ENCODE measurements at places on chromosomes 5 and 9. TPM values are rescaled to one million over a fixed set of nuclear protein-coding genes. Genes with fewer than 3 reads are reported as not detected.

MELK gene
- total RNA-seq = 23.3 TPM

ZCCHC9 gene
- total RNA-seq = 20.2 TPM

DNA sequence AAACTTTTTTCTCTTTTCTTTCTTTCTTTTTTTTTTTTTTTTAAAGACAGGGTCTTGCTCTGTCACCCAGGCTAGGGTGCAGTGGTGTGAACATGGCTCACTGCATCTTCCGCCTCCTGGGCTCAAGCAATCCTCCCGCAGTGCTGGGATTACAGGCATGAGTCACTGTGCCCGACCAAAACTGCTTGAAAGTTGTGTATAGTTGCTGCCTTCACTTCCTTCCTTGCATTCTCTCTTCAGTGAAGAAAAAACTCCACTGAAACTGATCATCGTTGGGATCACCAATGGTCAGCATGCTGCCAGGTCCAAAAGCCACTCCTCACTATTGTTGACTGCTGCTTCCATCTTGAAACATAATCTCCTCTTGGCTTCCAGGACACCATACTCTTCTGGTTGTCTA, 66.6 kb upstream of the CTNNA1 start:
- H3K27ac ChIP-seq = no peak overlapping the region
- DNase-seq = no peak
- H3K27me3 ChIP-seq = no peaks in the 10 kb centered on the region
- H3K4me3 ChIP-seq = no peak overlapping the region

GFRA3 gene
- not detected for total RNA-seq

DNA sequence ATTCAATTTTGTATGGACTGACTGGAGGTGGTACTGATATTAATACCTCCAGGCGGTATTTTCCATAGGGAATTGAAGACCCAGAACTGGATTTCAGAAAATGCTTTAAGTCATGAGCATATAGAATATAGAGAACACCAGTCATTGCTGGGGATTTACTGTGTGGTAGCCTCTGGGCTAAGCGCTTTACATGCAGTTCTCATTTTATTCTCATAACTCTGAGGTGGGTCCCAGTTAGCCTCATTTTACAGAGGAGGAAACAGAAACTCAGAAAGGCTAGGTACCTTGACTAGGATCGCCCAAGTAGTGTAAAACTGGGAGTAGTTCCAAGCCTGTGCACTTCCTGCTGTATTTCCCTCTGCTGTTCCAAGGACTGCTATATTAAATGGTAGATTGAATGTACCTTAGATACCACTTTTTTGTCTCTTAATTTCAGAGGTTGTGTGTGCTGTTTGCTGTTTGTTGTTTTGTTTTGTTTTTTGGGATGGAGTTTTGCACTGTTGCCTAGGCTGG, 13.8 kb downstream of the SLC44A1 start:
- H3K27ac ChIP-seq = no peak overlapping the region
- peaks cover 15% of the 10 kb centered on the region for H3K4me1 ChIP-seq
- no peaks in the 10 kb centered on the region for H3K27me3 ChIP-seq
- no peaks in the 10 kb centered on the region for H3K36me3 ChIP-seq

OLFM1 gene
- 18.6 TPM for total RNA-seq

DNA sequence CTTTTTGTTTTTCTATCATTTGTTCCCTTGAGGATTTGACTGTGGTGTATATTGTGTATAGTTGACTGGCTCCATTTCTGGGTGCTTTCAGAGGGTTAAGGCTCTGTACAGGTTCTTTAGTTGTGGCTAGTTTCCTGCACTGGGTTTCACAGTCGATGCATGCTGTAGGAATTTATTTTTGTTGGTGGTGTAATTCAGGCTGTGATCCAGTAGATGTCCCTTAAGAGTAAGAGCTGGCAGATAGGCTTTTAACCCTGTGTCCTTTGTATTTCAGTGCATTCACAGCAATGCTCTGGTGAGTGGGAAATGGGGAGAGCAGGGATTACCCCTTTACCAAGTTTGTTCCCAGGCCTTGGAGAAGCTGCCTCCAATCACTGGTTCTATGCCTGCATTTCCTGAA, 112.9 kb downstream of the SPATA31D1 start:
- no peaks in the 10 kb centered on the region for H3K27me3 ChIP-seq
- no peaks in the 10 kb centered on the region for H3K36me3 ChIP-seq
- H3K4me3 ChIP-seq = no peak overlapping the region
- no peaks in the 10 kb centered on the region for H3K4me1 ChIP-seq

RANBP3L gene
- total RNA-seq = not detected

DNA sequence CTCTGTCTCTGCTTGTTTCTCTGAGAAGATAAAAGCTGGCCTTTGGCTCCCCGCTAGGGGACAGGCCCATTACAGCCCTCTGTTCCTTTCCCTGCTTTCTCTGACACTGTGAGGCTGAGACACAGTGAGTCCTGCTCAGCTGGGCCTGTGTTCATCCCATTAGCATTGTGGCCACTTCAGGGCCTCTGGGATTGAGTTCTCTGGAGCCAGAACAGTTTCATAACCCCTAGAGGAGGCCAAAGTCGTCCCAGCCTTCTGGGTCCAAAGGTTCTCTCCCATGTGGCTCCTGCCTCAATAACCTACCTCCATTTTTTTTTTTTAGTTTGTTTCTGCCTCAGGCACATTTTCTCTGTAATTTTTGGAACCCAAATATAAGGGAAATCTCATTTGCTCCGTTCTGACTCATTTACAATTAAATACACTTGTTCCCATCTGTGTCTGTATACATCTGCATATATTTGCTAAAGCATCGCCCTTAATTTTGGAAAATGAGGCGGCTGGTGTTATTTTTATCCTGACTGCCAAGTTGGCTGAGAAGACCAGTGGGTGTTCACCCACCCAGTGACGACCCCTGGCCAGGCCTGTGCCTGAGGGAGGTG, 27.3 kb upstream of the CTNNA1 start:
- no peaks in the 10 kb centered on the region for H3K36me3 ChIP-seq
- H3K27me3 ChIP-seq = no peaks in the 10 kb centered on the region
- H3K4me1 ChIP-seq = peaks cover 18% of the 10 kb centered on the region
- peak overlapping the region; percentile 60 for H3K4me3 ChIP-seq
- DNase-seq = peak; percentile 60

DNA sequence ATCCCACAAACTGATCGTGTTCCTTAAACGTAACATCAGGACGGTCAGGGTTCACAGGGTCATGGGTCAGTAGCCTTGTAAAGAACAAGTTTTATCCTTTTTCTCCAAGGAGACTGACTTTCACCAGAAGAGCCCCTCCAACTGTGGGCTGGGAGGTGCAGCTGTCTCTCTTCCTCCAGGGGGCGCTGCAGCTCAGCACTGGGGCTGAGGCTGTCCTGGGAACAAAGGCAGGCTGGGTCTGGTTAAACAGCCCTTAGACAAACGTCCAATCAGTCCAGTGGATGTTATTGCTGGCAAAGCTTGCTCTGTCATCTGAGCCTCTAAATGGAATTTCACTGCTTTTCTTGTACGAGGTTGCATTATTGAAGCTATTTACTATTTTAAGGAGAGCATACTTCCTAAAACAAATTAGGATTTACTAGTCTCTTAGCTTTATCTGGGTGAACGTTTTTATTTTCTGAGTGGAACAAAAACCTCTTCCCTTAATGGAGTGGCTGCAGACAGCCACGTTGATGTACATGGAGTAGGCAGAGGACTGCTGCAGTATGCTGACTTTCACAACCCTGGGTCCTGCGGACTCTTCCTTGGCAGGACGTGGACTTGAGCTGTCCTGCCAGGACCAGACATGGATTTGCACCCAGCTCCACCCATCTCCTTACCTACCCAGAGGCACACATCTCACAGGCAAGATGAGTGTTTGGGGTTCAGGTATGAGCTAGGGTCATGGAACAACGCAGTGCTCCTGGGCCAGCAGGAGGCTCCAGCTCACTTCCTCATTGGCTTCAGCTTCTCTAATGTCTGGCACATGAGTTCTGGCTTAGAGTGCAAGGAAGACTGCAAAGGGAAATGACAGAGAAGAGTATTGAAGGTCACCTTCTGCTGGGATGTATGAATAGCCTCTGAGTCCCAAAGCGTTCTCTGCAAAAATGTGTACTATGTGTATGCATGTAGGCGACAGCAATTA, 7.8 kb downstream of the EXOSC2 start:
- H3K36me3 ChIP-seq = peaks cover 42% of the 10 kb centered on the region
- H3K27ac ChIP-seq = no peak overlapping the region
- peak; percentile 85 for DNase-seq
- no peaks in the 10 kb centered on the region for H3K27me3 ChIP-seq
- H3K4me3 ChIP-seq = no peak overlapping the region

DNA sequence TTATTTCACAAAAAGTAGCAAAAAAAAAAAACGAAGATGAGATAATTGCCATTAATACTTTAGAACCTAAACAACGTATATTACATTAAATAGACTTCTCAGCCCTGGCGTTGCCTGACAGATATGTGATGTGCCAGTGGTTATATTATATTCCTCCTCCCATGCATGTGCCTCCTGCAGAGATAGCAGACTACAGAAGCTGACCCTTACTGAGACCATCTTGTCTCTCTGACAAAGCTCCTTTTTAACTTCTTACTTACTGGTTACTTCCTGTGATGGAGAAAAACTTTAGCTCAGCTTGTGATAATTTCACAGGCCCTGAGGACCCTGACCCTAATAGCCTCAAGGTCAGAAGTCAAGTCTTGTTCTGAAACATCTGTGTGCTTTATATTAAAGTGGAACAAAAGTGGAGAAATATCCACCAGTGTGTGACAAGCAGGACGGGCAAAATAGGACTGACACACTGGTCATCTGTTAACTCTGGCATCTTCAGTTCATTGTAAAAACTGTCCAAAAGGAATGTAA, 80.6 kb upstream of the POU5F2 start:
- no peak overlapping the region for H3K4me3 ChIP-seq
- no peak for DNase-seq
- no peak overlapping the region for H3K27ac ChIP-seq
- no peaks in the 10 kb centered on the region for H3K27me3 ChIP-seq
- H3K4me1 ChIP-seq = no peaks in the 10 kb centered on the region

DNA sequence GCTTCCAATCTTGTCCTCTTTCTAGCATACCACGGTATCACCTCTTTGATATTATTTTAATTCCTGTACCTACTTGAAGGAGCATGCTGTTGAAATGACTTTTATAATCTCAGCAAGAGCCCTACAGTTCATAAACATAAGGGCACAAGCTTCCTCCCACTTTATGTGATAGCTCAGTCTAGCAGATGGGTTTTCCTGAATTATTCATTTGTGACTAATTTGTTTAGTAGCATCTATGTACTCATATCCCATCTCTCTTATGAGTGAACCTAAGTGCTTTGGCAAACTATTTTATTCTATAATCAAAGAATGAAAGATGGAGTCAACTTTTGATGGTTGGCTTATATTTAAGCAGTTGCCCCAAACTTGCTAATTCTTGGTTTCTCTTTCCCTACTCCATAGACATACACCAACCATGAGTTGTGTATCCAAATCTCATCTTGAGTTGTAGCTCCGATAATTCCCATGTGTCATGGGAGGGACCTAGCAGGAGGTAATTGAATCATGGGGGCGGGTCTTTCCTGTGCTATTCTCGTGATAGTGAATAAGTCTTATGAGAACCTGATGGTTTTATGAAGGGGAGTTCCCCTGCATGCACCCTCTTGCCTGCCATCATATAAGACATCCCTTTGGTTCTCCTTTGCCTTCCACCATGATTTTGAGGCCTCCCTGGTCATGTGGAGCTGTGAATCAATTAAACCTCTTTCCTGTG, 17.7 kb downstream of the TXNDC8 start:
- peak; percentile 14 for DNase-seq
- no peaks in the 10 kb centered on the region for H3K36me3 ChIP-seq
- no peak overlapping the region for H3K27ac ChIP-seq

SARDH gene
- 2.4 TPM for total RNA-seq

GRCh38 chr5:13629218-13629617, 315.3 kb downstream of the DNAH5 start:
- H3K4me3 ChIP-seq = no peak overlapping the region
- DNase-seq = no peak
- H3K27ac ChIP-seq = no peak overlapping the region
- H3K27me3 ChIP-seq = no peaks in the 10 kb centered on the region
- no peaks in the 10 kb centered on the region for H3K36me3 ChIP-seq
- peaks cover 24% of the 10 kb centered on the region for H3K4me1 ChIP-seq

FRMD3 gene
- 0.13 TPM for total RNA-seq
